ENCODE measurements at places on chromosomes 2 and 18. TPM values are rescaled to one million over a fixed set of nuclear protein-coding genes. Genes with fewer than 3 reads are reported as not detected.

The KYNU gene
- total RNA-seq, result 0.18 TPM

The REG1B gene
- total RNA-seq, result 2.3 TPM

DNA sequence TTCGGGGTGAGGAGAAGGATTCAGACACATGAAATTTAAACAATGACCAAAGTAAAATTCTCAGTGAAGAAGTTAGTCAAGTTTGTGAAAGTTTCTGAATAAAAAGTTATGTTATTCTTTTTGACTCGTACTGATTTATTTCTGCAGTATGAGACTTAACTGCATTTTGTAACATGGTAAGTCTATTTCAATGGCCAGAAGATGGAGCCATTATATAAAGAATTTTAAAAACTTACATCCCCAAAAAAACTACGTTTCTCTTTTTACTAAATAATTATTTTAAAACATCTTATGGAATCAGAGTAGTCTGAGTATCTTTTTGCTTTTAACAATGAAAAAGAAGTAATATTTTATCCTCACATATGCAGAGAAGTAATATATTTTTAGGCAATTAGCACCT is 51.4 kb upstream of the SCN1A start:
- no peak for DNase-seq

The NT5DC4 gene
- not detected for total RNA-seq

The PTRHD1 gene
- 37.6 TPM for total RNA-seq

- DNase-seq, result no peak
Observed at GRCh38 chr2:209380293-209380692, 43.6 kb upstream of the MAP2 start.

The ALKAL2 gene
- total RNA-seq, result 4.3 TPM

The RTN4 gene
- total RNA-seq, result 202 TPM

DNA sequence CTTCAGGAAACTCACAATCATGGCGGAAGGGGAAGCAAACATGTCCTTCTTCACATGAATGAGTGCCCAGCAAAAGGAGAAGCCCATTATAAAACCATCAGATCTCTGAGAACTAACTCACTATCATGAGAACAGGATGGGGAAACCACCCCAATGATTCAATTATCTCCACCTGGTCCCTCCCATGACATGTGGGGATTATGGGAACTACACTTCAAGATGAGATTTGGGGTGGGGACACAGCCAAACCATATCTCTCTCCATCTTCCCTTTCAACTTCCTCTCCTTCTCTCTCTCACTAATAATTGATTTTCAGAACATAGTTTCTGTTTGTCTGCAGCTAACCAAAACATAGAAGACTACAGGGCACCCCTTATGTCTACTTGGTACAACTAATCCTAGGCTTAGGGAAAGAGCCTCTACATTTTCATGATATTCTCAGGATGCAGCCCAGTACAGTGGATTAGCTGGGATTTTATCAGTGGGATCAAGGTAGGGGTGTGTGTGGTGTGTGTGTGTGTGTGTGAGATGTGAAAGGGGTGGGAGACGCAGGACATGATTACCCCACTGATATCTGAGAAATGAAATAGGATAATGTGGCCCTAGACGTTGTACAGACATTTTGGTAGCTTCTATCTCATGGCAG is 2.8 kb upstream of the ATF2 start:
- no peak for DNase-seq

GRCh38 chr2:122267947-122268346 is 512.5 kb downstream of the TSN start:
- DNase-seq, result no peak

Measured in WTC11 (cell line).